HepG2 (cell line): ENCODE measurements at places on chromosomes 3 and 15. TPM values are rescaled to one million over a fixed set of nuclear protein-coding genes. Genes with fewer than 3 reads are reported as not detected.

The CCDC9B gene
- total RNA-seq = 1.0 and 1.6 TPM in 2 replicates

The GMPS gene
- 85.5 and 133 TPM in 2 replicates for total RNA-seq

DNA sequence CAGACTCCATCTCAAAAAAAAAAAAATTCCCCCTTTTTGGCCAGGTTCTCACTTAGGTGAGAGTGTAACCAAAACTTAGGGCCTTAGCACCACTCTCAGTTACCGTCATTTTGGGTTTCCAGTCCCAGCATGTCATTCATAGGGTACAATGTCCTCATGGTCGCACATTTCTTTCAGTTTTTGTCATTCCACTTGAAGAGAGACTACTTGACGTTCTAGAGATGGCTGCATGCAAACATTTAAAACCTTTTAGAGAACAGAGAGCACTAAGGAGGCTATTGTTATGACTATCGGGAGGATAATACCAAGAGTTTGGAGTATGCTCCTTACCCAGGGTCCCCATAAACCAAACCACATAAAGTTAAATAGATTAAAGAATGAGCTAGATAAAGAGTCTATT, 37.9 kb upstream of the THUMPD3 start:
- no peak overlapping the region for H3K4me3 ChIP-seq
- no peak overlapping the region for H3K27ac ChIP-seq
- 0 out of 3 replicates have a peak, but pooled peaks cover under 1% of the 10 kb centered on the region for H3K27me3 ChIP-seq
- H3K4me1 ChIP-seq = no peaks in the 10 kb centered on the region

- no peak overlapping the region for H3K4me3 ChIP-seq
- H3K27me3 ChIP-seq = no peaks in the 10 kb centered on the region
- no peaks in the 10 kb centered on the region for H3K4me1 ChIP-seq
- no peaks in the 10 kb centered on the region for H3K36me3 ChIP-seq
- H3K27ac ChIP-seq = no peak overlapping the region
These were observed 785.3 kb downstream of the ROBO2 start for GRCh38 chr3:77825001-77825827.

DNA sequence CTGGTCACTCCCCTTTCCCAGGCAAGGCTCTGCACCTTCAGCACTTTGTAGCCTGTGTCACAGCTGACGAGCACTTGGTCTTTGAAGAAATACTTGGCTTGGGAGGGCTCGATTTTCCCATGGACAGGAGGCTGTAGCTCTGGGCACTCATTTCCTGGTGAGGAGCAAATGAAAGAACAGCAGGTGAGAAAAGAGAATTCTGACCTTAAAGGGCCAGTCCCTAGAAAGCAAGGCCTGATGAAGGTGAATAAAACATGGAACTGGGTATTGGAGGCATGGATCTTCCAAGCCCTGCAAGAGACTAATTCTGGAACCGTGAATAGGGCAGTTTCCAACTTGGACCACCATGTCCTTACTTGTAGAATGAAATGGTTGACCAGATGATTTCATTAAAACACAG, 39.9 kb downstream of the MASP1 start:
- H3K27me3 ChIP-seq = no peaks in the 10 kb centered on the region
- H3K36me3 ChIP-seq = no peaks in the 10 kb centered on the region
- H3K4me1 ChIP-seq = no peaks in the 10 kb centered on the region
- no peak overlapping the region for H3K27ac ChIP-seq

DNA sequence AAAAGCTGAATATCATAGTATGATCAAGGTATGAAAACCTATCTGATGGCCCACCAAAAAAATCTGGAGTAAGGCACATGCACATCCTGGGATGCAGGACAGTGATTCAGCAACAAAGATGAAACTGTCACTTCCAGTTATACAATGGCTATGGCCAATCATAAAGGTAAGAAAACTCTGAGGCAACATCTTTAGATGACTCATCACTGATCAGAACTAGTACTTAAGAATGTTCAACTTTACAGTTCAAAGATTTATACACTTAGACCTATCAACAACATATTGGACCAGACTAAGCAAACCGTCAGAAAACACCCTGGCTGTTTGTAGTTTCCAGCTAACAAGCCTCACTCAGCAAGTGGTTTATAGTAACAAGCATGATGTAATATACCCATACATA, 21.3 kb upstream of the PLCH1 start:
- H3K27ac ChIP-seq = no peak overlapping the region
- H3K4me3 ChIP-seq = no peak overlapping the region
- H3K36me3 ChIP-seq = 0 out of 2 replicates have a peak, but pooled peaks cover 1% of the 10 kb centered on the region

- no peaks in the 10 kb centered on the region for H3K27me3 ChIP-seq
- H3K27ac ChIP-seq = no peak overlapping the region
- H3K36me3 ChIP-seq = no peaks in the 10 kb centered on the region
- H3K4me3 ChIP-seq = no peak overlapping the region
- H3K4me1 ChIP-seq = no peaks in the 10 kb centered on the region
These were observed 41.3 kb downstream of the NEK11 start for GRCh38 chr3:131067983-131068382.

DNA sequence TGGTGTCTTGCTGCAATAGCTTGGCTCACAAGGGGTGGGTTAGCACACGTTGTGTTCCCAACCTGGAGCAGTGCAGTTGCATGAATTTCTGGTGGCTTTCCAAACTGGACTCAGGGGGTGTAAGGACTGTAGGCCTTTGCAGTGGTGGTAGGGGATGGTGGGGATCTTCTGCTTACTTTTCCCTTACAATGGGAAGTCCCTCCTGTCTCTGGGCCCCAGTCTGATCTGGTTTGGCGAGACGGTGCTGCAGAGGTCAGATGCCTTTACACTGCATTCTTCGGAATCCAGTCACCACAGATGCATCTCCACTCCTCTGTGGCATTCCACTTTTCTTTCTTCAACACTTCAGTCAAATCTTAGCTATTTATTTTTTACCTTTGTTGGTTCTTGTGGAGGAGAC, 132.1 kb downstream of the DOCK3 start:
- no peaks in the 10 kb centered on the region for H3K4me1 ChIP-seq
- H3K36me3 ChIP-seq = no peaks in the 10 kb centered on the region
- H3K4me3 ChIP-seq = no peak overlapping the region
- H3K27ac ChIP-seq = no peak overlapping the region
- H3K27me3 ChIP-seq = no peaks in the 10 kb centered on the region

DNA sequence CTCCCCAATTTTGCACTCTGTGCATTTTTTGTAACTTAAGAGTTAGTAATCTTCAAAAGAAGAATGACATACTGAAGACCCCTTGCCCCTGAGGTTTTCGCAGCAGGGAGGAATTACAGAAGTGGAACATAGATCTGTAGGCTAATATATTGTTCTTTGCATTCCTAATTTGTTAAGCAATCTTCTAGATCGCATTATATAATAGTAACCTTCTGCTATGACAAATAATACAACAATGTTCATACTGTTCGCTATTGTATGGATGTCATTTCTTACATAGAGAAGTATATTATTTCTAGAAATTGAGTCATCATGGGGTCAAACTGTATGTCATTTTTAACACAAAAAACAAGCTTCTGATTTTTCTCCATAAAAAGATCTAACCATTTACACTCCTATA, 95.8 kb upstream of the TGFBR2 start:
- no peak for DNase-seq
- H3K36me3 ChIP-seq = no peaks in the 10 kb centered on the region
- H3K4me1 ChIP-seq = peaks cover 37% of the 10 kb centered on the region

DNA sequence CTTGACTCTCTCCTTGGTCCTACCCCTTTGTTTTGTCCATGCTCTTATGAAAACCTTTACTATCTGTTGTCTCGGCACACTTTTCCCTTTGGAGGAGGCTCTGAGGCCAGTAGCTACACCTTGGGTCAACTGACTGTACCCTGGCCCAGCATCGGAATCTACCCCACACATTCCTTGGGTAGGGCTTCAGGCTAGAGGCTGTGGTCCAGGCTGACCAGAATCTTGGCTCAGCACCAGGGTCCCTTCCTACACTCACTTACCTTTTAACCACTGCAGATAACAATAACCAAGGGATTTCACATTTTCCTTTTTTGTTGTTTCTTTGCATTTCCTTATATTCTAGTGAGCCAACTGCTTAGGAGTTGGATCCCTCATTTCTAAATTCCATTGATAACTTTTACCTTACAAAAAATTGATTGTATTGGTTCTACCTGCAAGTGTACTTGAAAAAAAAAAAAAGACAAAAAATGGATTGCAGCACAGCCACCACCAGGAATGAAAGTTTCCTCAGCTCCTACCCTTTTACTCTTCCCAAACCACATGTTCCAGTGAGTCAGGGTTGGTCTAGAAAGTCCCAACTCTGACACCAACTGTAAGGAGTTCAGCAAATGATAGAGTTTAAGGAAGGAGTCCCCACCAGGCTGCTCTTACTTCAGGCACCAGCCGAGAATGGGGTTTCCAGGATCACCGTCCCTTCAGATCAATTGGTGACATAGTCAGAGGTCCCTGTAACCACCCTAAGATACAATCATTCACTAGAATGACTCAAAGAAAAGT, 95.6 kb downstream of the FBLN2 start:
- H3K4me1 ChIP-seq = no peaks in the 10 kb centered on the region
- peaks cover 11% of the 10 kb centered on the region for H3K27me3 ChIP-seq
- H3K27ac ChIP-seq = no peak overlapping the region
- DNase-seq = no peak

DNA sequence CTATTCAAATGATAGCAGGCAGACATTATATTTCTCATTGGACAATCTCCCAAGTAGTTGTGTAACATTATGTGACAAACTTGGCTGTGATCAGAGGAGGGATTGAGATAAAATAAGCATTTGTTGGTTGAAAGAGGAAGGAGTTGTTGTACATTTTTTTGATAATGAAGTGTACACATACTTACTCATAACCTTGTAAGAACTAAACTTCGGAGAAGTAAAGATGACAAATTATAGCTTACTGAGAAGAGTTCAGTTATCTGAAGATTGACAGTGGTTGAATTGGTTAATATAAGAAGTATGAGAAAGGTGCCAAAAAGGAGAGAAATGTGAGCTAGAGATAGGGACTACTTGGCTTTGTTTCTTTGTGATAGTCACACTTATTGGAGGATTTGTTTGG, 32.6 kb downstream of the STT3B start:
- H3K4me1 ChIP-seq = peaks cover 36% of the 10 kb centered on the region
- no peaks in the 10 kb centered on the region for H3K36me3 ChIP-seq
- H3K27ac ChIP-seq = no peak overlapping the region
- DNase-seq = no peak
- no peak overlapping the region for H3K4me3 ChIP-seq
- no peaks in the 10 kb centered on the region for H3K27me3 ChIP-seq

DNA sequence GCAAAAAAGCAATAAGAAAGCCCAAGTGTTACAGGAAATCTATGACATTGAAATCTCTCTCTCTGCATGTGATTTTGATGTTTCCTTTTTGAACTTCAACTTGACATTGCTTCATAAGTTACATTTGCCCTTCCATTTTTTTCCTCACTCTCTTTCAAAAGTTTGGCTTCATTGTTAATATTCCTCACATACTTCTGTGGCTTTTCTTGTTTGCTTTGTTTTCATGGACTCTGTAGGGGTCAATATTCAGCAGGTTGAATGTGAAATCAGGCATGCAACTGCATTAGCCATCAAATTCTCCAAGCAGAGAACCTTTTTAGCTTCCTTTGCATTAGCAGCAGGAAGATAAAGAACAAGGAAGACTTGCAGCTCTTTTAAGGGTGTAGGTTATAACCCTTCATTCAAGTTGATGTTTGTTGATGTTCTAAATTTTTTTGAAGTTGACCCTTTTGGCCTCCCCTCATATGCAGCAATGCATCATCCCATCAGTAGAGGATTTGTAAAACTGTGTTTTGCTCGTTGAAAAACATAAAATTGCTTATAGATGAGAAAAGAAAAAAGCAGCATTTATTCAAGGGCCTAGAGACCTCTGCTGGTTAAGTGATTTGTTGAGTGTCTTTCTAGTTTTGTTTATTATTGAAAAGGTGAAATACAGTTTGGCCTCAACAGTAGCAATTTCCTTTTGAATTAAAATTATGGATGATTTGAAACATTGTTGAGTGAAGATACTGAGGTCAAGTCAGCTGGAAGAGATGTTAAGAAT, 211.4 kb downstream of the IL5RA start:
- no peak overlapping the region for H3K27ac ChIP-seq
- DNase-seq = no peak
- no peak overlapping the region for H3K4me3 ChIP-seq

DNA sequence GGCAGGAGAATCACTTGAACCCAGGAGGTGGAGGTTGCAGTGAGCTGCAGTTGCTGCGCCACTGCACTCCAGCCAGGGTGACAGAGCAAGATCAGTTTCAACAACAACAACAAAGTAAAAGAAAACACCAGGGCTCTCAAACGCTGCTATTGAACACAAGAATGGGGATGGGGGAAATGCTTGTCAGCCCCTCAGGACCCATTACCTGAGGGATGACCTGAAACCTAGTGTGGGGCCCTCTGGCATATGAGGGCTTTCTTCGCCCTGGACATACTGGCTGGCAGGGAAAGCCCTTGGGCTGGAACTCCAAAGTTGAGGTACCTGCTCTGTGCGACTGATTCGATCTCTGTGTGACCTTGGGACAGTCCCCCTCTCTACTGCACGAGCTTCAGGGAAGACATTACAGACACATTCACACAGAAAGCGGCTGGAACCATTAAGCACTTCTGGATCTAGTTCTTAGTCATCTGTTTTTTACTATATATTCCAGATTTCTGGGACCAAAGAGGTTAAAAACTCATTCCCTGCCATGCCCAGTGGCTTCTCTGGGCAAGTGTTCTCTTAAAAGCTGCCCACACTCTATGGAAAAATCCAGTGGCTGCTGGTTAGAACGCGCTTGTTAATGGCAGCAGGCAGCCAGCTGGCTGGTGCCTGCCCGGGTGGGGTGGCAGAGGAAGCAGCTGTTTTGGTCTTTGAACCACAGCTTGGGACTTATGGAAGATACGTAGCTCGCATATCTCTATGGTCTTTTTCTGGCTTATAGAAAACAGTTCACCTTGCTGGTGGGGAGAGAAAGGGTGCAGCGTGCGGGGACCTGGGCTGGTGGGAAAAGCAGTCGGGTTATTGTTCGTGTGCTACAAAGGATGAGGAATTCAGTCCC, 57.2 kb downstream of the ATP1B3 start:
- no peak overlapping the region for H3K4me3 ChIP-seq
- H3K4me1 ChIP-seq = no peaks in the 10 kb centered on the region
- H3K27ac ChIP-seq = no peak overlapping the region
- no peaks in the 10 kb centered on the region for H3K27me3 ChIP-seq
- no peaks in the 10 kb centered on the region for H3K36me3 ChIP-seq
- DNase-seq = no peak

DNA sequence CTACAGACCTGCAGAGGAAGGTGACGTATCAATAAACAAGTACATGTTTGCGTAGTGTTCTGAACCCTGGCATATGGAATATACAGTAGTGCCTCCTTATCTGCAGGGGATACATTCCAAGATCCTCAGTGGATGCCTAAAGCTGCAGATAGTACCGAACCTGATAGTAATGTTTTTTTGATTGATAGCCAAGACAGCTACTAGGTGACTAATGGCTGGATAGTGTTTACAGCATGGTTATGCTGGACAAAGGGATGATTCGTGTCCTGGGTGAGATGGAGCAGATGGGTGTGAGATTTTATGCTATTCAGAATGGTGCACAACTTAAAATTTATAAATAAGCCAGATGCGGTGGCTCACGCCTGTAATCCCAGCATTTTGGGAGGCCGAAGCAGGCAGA, 55.8 kb upstream of the IGF2BP2 start:
- no peaks in the 10 kb centered on the region for H3K36me3 ChIP-seq
- DNase-seq = no peak
- no peaks in the 10 kb centered on the region for H3K4me1 ChIP-seq
- no peak overlapping the region for H3K4me3 ChIP-seq
- no peak overlapping the region for H3K27ac ChIP-seq
